ENCODE measurements at places on chromosomes 4 and X. TPM values are rescaled to one million over a fixed set of nuclear protein-coding genes. Genes with fewer than 3 reads are reported as not detected.

- DNase-seq: peak; percentile 70
These were observed 51.2 kb downstream of the TMPRSS11E start for GRCh38 chr4:68498413-68499007.

The ATP11C gene
- 118 TPM for total RNA-seq

- no peak for DNase-seq
These were observed 112.5 kb upstream of the BMP3 start for GRCh38 chr4:80918004-80918403.

DNA sequence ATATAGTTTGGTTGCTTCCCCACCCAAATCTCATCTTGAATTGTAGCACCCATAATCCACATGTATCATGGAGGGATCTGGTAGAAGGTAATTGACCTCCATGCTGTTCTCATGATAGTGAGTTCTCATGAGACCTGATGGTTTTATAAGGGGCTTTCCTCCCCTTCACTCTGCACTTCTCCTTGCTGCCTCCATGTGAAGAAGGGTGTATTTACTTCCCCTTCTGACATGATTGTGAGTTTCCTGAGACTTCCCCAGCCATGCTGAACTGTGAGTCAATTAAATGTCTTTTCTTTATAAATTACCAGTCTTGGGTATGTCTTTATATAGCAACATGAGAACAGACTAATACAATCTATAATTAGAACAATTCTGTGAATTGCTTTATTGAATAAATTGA, 11.9 kb upstream of the DCAF4L1 start:
- DNase-seq: no peak

- DNase-seq: no peak
These were observed 166.3 kb downstream of the FNIP2 start for GRCh38 chr4:158934996-158935669.
